Inflammatory macrophage treated with lipopolysaccharide for 4 hours (primary cell): ENCODE measurements at places on chromosomes 11 and 22.

DNA sequence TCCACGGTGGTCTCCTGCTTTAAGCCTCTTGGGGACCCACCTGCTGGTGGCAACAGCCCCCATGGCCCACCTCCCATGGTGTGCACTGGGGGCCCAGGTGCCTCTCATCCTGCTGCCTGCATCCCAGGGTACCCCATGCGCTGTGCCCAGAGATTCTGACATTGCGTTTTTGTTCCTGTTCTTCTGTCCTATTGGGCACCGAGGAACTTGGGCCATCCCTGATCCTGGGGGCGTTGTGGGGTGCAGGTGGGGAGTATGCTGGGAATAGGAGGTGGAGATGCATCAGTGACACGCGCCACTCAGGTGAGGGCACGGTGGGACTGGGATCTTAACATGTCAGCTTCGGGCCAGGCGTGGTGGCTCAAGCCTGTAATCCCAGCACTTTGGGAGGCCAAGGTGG, 12.4 kb upstream of the NAP1L4 start:
- DNase-seq, result no peak

- DNase-seq, result no peak
Observed at GRCh38 chr11:104731890-104732289, 166.4 kb downstream of the CASP12 start.

GRCh38 chr11:64458997-64459396, 100.0 kb downstream of the RPS6KA4 start:
- DNase-seq, result no peak

GRCh38 chr11:2533587-2534133, 88.9 kb downstream of the KCNQ1 start:
- peak; percentile 88 for DNase-seq

DNA sequence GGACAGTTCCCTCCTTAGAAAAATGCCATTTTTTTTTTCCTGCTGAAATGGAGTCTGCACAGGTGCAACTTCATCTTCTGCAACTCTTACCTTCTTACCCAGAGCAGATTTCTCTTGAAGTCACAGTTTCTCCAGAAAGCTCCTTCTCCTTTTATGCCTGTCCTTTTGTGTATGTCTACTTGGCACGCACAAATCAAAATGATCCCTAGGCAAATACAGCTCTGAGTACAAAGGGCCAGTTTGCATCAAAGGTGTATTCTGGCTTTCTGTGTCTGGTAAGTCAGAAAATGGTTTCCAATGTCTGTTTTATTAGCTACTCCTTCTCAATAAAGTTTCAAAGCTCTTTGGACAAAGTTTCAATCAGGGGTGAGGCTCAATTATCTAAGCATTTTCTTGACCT, 2.5 kb downstream of the CLDN25 start:
- DNase-seq, result no peak

GRCh38 chr11:665704-666281, 28.7 kb downstream of the DRD4 start:
- no peak for DNase-seq

DNA sequence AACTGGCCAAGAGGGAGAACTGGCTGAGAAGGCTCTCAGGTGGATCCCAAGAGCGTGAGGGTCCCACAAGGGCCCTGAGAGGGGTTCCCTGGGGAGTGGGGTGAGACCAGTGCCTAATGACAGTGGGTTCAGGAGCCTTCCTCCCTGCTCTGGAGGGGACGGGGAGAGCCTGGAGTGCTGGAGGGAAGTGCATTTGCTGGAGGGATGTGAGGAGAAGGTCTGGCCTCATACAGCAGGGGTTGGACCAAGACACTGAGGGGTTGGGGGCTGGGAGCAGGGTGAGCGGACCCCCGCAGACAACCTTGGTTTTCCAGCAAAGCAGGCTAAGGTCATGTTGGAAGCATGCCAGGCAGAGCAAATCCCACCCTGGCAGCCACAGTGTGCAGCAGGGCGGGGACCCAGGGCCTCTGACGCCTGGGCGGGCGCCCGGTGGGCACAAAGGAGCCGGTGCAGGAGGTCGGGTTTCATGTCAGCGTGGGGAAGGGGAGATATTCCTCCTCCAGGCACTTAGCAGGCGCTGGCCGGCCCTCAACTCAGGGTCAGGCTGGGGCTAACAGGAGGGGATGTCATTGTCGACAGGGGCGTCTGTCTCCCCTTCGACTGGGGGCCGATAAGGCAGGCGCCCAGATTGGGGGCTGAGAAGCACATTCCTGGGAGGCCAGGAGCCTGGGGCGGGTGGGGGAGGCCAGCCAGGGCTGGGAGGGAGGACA, 3.1 kb upstream of the DERL3 start:
- no peak for DNase-seq

- no peak for DNase-seq
Observed at GRCh38 chr11:106625566-106625965, 392.7 kb downstream of the GUCY1A2 start.

DNA sequence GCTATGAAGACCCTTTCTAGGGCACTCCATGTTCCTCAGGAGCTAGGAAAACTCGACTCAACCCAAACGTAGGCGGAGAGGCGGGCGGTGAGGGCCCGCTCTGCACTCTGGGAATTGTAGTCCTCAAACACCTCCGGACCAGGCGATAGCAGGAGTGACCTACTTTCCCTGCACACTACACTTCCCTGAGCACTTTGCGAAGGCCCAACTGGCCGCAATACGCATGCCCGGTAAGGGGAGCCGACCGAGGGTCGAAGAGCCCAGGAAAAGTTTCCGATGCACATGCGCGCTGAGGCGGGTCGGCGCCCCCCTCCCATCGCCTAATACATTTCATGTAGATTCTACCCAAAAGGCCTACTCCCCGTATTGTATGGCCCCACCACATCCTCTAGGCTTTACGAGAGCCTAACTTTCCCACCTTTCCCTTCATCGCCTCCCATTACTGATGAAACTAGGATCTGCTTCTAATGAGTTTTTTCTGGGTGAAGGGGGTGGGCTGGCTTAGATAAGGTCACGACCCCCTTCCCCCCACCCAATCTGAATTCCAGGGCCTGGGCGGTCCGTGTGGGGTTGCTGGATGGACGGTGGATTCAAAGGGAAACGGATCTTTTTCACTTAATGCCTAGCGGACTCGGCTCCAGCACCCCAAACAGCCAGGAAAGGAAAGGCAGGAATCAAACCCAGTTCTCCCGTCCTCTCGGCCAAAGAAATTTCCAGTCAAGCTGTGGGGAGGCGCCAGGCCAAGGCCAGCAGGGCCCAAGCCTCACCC, 2.1 kb downstream of the TOB2 start:
- DNase-seq, result peak; percentile 95

GRCh38 chr11:47889714-47890441, 41.7 kb upstream of the NUP160 start:
- DNase-seq, result no peak

DNA sequence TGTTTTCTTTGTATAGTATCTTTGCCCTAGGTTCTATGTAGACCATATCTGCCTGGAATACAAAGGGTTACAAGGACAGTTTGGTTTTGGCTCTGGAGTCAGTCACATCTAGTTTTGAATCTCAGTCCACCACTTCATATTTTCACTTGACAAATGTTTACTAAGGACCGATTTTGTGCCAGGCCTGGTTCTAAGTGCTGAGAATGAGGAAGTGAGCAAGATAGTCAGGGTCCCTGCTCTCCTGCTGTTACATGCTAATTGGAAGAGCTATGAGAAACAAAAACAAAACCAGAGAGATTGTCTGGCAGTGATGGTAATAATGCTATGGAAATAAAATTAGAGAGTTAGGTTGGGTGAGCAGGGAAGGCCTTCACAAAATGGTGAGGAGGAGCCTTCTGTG, 66.1 kb upstream of the ARHGAP20 start:
- DNase-seq, result peak; percentile 44

GRCh38 chr22:22836635-22837034, 51.0 kb upstream of the IGLL5 start:
- DNase-seq, result peak; percentile 91

DNA sequence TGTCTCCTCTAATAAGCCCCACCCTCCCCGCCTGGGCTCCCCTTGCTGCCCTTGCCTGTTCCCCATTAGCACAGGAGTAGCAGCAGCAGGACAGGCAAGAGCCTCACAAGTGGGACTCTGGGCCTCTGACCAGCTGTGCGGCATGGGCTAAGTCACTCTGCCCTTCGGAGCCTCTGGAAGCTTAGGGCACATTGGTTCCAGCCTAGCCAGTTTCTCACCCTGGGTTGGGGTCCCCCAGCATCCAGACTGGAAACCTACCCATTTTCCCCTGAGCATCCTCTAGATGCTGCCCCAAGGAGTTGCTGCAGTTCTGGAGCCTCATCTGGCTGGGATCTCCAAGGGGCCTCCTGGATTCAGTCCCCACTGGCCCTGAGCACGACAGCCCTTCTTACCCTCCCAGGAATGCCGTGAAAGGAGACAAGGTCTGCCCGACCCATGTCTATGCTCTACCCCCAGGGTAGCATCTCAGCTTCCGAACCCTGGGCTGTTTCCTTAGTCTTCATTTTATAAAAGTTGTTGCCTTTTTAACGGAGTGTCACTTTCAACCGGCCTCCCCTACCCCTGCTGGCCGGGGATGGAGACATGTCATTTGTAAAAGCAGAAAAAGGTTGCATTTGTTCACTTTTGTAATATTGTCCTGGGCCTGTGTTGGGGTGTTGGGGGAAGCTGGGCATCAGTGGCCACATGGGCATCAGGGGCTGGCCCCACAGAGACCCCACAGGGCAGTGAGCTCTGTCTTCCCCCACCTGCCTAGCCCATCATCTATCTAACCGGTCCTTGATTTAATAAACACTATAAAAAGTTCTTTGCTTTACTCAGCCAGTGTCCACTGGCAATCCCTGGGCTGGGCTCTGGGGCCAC, 14.4 kb downstream of the TSKU start:
- no peak for DNase-seq

DNA sequence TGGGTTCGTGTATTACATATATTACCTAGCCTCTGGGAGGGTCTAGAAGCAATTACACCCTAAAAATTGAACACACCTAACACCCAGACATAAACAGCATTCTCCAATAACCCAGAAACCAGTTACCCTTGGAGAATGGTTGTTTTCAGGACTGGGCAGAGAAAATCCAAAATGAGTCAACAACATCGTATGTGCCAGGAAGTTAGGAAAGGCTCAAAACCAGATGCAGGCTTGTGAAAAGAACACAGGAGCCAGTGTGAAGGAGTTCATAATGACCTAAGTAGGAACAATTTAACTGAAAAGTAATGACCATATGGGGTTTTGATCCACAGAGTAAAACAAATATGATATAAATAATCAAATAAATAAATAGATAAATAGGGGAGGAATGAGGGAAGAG, 5.1 kb upstream of the CLPB start:
- DNase-seq, result peak; percentile 77

DNA sequence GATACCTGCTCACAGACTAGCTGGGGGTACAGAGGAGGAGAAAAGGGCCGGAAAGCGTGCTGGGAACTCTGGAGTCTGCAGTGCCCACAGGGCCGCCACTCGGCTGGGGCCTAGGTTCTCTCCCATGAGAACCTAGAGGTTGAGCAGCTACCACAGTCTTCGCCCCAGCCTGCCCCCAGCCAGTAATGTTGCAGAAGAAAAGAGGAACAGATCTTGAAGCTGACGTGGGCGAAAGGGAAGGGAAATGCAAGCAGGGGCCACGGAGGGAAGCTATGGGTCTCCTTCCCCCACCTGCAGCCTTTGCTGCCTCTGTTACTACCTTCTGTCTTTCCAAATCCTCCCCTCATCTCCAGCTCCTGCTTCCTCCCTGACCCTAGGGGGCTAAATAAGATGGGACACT, 28.8 kb upstream of the P2RY2 start:
- DNase-seq, result peak; percentile 85

DNA sequence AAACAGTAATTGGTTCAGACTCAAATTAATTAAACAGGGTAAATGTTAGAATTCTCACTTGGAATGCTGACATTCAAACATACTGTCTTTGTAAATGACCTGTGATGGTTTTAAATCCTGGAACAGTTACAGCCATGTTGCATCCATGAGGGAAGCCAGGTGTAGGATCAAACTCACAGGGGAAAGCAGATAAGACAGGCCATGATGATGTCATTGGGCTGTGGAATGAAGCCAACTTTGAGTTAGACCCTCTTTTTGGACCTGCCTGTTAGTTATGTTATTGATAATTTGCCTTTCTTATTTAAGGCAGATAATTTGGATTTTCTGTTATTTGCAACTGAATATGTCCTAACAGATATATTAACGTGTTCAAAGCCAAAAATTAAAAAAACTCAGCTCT, 39.3 kb upstream of the ABTB2 start:
- no peak for DNase-seq

DNA sequence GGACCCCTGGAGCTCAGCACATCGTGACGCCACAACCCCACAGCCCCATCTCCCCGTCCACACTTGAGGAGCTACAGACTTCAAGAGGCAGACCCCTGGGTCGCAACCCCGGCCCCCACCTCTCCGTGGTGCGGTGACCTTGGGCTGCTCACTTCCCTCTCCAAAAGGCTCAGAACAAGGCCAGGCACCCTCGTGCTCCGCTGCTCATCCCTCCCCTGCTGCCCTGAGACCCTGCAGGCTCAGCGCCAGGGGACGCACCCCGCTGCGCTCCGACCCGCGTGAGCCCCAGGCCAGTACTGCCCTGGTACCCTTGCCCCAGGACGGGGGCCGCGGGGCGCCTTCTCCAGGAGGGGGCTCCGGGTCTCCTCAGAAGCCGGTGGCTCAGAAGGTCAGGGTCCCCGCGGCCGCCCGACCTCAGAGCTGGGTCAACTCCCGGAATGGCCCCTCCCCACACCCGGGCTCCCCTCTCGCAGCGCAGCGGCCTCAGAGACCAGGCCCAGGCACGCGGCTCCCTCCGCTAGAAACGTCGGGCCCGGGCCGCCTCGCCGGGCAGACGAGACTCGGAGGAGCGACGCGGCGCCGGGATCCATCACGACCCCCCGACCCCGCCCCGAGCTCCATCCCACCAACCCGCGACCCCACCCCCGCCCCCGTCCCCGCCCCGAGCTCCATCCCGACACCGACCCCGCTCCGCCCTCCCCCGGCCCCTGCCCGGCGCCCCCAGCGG, 563 bp downstream of the GATD1 start:
- DNase-seq, result peak; percentile 35

DNA sequence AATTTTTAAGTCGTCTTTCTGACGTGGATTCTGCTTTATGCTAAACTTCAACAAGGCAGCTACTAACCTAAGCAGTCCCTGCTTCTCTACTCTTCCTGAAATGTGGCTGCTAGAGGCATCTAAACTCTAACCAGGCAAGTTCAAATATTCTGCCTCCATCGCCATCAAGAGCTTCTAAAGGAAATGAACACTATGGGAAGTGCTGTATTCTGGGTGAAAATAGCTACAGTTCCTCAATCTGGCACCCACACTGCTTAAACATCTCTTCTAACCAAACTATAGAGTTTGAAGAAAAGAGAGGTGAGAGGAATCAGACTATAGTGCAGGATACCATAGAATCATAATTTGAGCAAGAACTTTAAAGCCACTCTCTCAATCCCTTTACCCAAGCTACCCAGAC, 6.3 kb downstream of the NRIP3 start:
- peak; percentile 29 for DNase-seq
